ENCODE measurements at places on chromosomes 2 and 18.

- no peak for DNase-seq
Observed at GRCh38 chr18:8844721-8845148, 139.4 kb downstream of the MTCL1 start.

GRCh38 chr2:188869550-188869949, 104.6 kb upstream of the COL3A1 start:
- DNase-seq = no peak

DNA sequence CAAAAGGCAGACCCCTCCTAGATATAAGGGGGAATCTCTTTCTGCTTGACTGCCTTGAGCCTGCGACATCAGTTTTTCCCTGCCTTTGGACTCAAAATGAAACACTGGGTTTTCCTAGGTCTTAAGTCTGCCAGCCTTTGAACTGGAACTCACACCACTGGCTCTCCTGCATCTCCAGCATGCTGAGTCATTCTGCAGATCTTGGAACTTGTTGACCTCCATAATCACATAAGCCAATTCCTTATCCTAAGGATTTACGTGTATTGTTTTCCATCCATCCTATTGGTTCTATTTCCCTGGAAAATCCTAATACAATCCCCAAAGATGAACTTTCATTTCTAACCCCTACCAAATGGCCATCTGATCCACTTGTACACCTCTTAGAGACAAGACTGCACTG, 88.0 kb downstream of the AFF3 start:
- DNase-seq = no peak

GRCh38 chr2:54470266-54470938, 14.3 kb downstream of the SPTBN1 start:
- no peak for DNase-seq

DNA sequence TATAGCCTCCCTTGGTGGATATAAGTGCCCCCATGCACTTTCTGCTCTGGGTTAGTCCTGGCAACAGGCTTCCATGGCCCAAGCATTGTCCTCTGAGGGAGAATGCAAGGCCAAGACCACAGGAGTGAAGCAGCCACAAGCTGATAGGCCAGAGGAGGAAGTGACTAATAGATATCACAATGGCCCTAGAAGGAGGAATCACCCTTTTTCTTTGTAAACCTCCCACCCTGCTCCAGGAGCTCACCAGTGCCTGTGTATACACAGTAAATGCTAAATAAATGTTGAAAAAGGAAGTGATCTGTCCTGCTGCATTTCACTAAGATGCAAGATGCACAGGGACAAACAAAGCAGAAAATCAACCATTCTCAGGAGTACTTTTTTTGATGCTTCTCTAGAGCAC, 49.7 kb upstream of the ABCA12 start:
- DNase-seq = no peak

- no peak for DNase-seq
Observed at GRCh38 chr2:223914324-223914723, 30.8 kb downstream of the WDFY1 start.

GRCh38 chr2:241768251-241768711, 8.3 kb upstream of the GAL3ST2 start:
- no peak for DNase-seq

GRCh38 chr2:46002947-46003346, 294.3 kb upstream of the EPAS1 start:
- no peak for DNase-seq

- DNase-seq = no peak
Observed at GRCh38 chr2:122681626-122682025, 926.2 kb downstream of the TSN start.

DNA sequence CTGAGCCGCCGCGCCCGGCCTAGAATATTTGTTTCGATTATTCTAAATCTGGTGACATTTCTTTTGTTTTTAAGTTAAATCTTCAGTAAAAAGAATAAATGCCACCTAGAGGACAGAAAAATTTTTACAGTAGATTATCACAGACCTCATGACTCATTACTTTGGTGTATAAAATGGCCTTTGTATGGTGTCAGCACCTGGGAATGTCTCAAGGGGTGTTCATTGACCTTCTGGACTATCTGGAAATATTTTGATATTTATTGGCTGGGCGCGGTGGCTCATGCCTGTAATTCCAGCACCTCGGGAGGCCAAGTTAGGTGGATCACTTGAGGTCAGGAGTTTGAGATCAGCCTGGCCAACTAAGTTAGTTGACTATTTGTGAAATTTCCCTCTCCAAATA, 30.3 kb upstream of the SLC30A6 start:
- DNase-seq = no peak

DNA sequence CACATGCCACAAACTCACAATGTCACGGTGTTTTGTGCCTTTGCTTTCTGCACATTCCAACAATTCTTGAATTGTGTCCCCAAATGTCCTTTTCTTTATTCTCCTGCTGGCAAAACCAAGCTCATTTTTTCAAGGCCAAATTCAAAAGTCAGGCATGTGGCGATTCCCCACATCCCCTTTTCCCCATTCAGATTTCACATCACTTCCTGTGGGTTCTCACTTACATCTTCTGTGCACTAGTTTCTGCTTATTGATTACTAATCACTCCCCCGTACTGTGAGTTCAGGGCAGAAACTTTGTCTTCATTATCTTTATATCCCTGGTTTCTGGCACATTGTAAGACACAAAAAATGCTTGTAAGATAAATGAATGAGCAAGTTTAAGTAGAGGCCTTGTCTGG, 69.2 kb downstream of the AP1S3 start:
- no peak for DNase-seq

- no peak for DNase-seq
Observed at GRCh38 chr2:157315901-157316300, 9.7 kb downstream of the ERMN start.

DNA sequence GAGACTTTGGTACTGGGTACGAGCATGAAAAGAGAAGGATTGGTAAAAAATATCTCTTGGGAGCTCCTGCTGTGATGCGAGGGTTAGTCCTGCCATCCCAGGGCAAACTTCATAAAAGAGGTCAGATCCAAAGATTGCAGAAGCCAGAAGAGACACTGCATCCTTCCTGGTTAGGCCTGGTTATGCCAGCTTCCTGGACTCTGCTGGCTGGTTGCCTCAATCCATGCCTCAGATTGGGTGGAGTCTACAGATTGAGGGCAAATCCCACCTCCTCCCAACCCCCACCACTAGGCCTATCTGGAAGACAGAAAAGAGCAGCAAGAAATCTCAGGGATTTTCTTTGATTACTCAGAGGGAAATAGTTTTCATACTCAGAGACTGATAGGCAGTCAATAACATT, 5.3 kb upstream of the ACADL start:
- DNase-seq = no peak

GRCh38 chr2:205041472-205042130, 496.3 kb downstream of the PARD3B start:
- no peak for DNase-seq

- DNase-seq = no peak
Observed at GRCh38 chr18:77894060-77894459, 644.4 kb downstream of the GALR1 start.

DNA sequence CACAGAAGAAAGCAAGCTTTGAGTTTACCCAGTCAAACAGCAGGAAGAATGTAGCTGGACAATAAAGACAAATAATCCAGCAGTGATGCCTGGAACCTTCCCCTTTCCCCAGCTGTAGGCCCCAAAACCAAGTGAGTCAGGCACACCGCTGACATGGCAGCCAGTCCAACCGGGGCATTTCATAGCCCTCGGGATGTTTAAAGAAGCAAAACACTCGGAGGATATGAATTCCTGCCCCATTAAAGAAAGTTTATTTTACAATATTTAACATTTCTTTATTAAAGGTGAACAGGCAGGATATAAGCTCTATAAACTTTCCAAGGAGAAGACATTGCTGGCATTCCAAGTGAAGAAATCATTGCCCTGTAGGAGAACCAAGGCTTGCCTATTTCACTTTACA, 507.6 kb upstream of the TNP1 start:
- no peak for DNase-seq

GRCh38 chr2:174546519-174547506, 50.8 kb downstream of the WIPF1 start:
- no peak for DNase-seq

DNA sequence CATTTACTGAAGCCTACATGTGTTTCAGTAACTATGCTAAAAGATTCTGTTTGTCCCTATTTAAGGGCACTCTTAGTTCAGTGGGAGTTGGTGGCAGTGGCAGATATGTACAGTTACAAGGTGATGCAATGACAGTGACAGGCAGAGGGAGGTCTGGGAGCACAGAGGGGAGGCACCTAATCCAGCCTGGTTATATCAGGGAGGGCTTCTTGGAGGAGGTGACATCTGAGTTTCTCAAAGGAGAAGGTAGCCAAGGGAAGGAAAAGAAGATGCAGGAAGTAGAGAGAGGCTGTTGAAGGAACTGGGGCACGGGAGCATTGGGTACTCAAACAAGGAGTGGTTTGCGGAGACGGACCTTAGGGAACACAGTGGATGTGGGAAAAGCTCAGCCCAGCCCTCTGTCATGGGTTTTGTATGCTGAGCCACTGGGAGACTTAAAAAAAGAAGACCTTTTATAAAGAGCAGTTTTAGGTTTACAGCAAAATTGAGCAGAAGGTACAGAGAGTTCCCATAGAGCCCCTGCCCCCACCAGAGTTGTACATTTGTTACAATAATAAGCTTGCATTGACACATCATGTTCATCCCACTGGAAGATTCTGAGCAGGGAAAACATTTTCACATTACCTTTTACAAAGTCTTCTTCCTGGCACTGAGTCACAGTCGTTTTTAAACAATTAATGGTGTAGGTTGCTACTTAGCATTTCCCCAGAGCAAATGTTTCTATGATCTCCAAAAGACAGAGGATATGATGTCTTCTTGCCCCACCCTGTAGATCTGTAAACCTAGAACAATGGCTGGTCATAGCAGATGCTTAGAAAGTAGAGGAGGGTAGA, 83.0 kb upstream of the TAF1B start:
- DNase-seq = no peak

DNA sequence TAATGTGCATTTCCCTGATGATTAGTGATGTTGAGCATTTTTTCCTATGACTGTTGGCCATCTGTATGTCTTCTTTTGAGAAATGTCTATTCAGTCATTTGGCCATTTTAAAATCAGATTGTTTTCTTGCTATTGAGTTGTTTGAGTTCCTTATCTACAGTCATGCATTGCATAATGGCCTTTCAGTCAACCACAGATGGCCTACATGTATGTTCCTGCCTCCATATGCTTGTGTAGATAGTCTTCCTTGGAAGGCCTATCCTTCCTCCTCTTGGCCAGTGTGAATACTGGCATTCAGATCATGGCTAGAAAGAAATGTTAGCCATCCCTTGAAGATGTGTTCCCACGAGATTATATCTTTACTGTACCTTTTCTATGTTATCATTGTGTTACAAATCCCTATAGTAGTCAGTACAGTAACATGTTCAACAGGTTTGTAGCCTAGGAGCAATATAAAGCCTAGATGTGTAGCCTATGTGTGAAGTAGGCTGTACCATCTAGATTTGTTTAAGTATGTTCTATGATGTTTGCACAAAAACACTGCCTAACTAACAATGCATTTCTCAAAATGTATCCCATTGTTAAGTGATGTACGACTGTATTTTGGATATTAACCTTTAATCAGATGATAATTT, 65.6 kb upstream of the CD302 start:
- no peak for DNase-seq

DNA sequence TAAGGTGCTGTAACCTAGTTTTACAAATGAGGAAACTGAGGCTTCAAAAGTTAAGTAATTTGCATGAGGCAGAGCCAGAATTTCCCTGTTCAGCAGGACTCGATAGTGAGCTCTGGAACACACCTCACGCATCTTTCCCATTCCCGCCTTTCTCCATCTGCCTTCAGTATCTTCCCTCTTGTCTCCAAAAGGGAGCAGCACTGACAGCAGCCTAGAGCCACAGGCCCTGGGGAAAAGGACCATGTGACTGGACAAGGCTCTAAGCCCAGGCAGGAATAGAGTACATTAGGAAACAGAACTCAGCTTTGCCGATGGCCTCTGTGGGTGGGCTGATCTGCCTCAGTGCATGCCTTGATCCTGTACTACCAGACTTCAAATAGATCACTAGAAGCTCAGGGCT, 21.5 kb downstream of the GPR155 start:
- DNase-seq = peak; percentile 11

DNA sequence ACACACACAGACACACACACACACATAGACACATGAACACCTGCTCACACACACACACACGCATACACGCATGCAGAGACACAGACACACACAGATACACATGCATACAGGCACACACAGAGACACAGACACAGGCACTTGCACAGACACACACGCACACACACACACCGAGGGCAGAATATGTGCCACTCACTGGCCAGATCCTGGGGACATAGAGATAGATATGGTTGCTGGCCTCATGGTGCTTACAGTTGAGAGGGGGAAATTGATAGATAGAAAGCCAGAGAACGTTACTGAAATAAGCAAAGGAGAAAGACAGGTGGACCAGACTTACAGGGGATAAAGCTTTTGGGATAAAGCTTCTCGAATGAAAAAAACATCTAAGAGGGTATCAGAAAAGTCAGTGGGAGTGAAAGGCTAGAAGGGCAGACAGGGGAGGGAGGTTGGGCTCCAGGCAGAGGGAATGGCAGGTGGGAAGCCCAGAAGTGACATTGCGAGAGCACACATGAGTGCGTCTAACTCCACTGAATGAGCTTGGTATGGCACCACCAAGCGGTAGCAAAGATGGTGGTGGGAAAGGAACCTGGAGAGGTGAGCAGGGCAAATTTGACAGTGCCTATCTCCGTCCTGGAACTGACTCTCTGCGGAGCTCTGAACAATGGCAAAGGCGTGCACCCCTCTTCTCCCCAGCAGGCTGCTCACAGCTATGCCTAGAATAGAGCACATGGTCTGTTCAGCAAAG, 390.1 kb upstream of the TRIB2 start:
- DNase-seq = no peak

- no peak for DNase-seq
Observed at GRCh38 chr2:38592951-38593350, 9.8 kb downstream of the HNRNPLL start.

DNA sequence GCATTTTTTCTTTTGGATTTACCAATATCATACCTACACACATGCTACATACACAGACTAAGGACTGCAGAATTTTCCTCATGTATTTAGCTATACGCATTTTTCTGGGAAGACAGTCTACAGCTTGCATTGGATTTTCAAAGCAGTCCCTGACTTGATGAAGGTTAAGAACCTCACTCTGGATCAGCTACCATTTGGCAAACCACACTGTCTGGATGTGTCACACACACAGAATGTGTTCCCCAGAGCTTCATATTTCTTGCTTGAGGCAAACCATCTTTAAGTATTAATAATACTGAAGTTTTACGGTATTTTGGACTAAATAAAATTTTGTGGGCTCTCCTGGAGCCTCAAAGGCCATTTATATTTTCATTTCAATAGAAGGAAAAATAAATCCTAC, 102.3 kb downstream of the TCF4 start:
- DNase-seq = no peak

DNA sequence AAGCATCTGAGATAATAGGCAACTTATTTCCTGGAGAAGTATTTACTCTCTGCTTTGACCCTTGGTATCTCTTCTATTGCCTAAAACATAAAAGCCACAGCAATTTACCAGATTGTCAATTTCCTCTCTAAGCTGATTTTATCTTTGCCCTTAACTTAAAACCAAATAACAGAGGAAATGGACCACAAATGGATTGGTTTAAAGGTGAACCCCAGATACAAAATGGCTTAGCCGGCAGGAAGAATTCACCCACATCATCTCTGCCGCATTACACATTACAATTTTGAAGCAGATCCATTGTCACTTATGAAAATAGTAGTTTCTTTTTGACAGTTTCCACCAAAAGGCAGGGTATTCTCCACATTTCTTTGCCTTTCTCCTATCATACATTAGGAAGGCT, 585.8 kb upstream of the CHAC2 start:
- no peak for DNase-seq

Measured in muscle of arm (tissue), 14 donors.